Stimulated activated CD4-positive, alpha-beta T cell treated with anti-CD3 and anti-CD28 coated beads, Interleukin-1b, Interleukin-23, amount 100 ng/mL, for 1 hour (primary cell): ENCODE measurements at places on chromosomes 11 and 22.

GRCh38 chr11:23313001-23313400 is 452.7 kb upstream of the CCDC179 start:
- DNase-seq: no peak

DNA sequence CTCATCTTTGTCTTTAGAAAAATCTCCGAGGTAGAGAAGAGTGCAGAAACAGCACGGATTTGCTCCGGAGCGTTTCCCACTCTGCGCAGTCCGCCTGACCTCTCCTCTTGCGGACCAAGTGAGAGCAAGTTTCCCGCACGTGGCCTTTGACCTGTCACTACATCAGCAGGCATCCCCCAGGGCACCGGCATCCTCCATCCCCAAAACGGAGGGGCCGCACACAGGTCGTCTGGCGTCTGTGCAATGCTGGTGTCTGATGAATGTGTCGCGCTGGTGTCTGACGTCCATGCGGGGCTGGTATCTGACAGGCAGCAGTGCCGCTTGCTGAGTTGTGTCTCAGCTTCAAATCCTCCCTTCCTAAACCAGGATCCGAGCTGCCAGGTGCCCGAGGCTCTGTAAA is 739 bp upstream of the MRGPRE start:
- no peak for DNase-seq

DNA sequence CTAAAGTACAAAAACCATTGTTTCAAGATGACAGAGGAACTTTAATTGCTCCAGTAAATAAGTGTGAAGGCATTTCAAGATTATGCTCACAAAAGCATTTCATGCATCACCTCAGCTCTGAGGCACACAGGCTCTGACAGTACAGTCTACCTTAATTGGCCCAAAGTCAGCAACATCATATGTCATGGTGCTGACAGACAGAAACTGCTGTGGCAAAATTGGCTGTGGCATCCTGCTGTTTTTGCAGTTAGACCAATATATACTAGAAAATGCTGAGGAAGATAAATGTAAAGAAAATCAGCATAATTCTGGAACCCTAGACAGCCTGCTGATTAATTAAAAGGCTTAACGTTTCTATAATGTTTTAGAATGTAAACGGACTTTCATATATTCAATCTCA is 34.9 kb upstream of the PPP2R1B start:
- DNase-seq: no peak

- DNase-seq: no peak
These were observed 20.3 kb upstream of the TNRC6B start for GRCh38 chr22:40157330-40157945.

DNA sequence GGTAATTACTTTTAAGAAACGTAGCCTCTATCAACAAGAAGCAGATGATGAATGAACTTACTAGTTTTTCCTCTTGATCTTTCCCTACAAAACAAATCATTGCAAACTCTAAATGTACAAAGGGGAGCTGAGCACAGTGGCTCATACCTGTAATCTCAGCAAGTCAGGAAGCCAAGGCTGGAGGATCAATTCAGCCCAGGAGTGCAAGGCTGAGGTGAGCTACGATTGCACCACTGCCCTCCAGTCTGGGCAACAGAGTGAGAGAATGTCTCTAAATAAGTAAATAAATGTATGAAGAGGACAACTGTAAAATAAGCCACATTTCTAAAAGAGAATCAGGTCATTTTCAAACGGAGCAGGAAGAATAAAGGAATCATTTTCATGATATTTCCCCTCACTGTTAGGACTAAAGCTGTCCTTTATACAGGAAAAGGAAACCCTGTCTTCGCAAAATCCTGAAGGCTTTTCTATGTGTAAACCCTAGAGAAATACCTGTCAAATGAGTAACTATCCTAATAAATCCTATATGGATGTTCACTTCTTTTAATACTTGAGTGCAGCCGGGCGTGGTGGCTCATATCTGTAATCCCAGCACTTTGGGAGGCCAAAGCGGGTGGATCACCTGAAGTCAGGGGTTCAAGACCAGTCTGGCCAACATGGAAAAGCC is 41.2 kb downstream of the RRAS2 start:
- no peak for DNase-seq

GRCh38 chr11:128506999-128507611 is 80.3 kb downstream of the ETS1 start:
- no peak for DNase-seq

DNA sequence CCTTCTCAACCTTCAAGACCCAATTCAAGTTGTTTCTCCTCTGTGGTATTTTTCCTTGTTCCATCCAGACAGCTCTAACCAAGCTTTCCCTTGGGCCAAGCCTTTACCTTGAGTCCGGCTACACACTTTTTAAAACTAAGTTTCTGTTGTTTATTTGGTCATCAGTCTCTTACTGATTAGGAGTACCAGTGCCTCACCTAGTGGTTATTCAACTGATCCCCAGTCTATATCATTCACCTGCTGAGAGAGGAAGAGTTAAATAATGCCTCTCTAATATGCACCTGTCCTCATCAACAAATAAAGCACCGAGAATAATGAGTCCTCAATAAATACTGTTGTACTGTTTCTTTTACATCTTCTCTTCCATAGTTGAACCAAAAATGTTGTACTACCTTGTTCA is 160.8 kb downstream of the MSANTD4 start:
- DNase-seq: no peak

DNA sequence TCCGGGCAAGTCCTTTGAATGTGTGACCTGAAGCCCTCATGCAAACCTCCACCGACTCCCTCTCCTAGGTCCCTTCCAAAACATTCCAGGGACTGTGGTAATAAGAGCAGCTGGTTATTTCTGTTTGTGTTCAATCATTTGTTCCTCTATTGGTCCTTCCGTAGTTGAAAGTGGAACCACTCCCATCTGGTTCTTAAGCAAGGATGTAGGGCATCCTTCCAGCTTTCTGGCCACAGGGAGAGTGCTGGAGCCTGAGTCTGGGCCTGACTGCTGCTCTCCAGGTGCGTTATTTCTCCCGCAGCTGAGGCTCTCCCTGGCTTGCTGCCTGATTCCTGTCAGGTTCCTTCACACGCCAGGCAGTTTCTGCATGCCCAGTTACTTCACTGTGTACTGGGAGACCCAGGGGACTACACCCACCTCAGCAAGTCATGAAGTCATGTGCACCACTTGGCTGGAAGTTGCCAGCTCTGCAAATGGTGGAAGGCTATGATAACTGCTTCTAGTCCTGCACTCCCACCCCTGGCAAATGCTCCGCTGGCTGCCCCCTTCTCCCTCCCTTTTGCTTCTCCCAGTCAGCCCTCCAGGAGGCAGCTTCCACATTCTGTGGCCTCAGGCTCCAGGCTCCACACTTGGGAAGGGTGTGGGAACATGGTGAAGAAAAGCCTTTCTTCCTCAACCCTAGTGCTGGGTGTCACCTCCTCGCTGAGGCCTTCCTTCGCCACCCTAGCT is 4.0 kb upstream of the ALX4 start:
- no peak for DNase-seq

DNA sequence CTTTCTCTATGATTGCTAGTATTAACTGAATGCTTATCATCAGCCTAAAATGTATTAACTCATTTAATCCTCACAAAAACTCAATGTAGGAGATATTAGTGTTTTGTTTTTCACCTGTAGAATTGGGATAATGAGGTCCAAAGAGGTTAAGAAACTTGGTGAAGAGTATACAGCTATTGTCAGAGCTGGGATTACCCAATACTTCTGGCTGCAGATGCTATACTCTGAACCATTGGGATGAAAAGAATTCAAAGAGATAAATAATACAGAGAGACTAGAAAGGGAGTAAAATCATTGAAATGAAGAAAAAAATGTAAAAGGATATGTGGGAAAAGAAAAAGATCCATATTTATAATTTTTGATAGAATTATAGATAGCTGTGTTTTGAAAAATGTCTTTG is 137.1 kb downstream of the TRPC6 start:
- DNase-seq: no peak

GRCh38 chr22:35056486-35056885 is 9.5 kb upstream of the ISX start:
- DNase-seq: no peak

DNA sequence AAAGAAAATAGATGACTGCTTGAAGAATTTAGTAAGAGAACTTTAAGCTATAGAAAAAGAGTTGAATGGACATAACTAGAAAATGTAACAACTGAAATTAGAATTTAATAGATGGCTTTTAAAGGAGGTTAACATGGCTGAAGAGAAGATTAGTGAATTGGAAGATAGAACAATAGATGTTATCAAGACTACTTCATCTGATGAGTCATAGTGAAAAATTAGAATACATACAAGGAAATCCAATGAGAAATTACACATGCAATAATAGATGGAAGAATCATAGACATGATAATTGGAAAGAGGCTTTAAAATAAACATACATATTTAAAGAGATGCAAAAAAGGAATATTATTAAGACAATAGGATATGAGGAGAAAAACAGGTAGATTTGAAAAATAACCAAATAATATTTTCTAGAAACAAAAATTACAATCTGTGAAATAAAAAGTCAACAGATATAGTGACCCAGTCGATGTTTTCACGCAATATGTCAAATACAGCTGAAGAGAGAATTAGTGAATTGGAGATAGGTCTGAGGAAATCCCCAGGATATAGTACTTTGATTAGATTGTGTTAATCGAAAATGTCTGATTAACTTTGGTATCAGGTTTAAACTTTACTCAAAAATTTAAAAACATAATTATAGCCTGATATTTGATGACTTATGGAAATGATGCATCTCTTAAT is 28.2 kb downstream of the CAT start:
- no peak for DNase-seq

DNA sequence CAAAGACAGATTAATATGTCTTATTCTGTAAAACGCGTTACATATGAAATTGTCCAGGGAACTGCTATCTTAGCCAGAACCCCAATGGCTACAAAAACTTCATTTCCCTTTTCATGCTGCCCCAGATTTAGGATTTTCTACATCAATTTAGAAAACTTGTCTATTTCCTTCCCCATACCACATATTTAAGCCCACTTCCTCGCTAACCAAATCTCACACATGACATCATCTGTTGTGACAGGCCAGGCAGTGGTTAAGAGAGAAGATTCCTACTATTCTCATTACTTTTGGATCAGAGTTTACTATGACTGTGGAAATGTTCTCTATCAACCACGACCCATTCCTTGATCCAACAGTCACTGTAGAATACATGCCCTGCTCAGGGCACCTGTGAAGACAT is 15.9 kb downstream of the CCDC82 start:
- DNase-seq: no peak

GRCh38 chr11:40328890-40329614 is 1130.4 kb downstream of the LRRC4C start:
- no peak for DNase-seq

GRCh38 chr22:47063071-47063509 is 300.6 kb downstream of the TBC1D22A start:
- no peak for DNase-seq
